ENCODE measurements at places on chromosomes 5 and 9.

GRCh38 chr9:1100945-1101344, 50.8 kb downstream of the DMRT2 start:
- DNase-seq, result peak; percentile 28

DNA sequence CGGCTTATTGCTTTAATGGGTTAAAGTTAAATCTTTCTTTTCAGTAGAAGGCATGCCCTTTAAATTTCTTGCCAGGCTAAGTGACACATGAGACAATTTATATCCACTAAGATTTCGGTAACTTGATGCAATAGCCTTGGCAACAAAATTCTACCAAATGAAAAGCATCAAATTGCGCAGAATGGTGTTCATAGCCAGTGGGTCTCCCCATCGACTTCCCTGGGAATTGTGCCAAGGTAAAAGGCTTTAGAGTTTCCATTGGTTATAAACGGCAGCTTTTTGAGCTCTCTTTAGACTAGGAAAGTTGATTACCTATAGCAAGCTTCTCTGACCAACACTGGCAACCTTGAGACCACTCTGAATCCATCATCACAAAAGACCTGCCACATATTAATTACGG, 358.4 kb downstream of the ARRDC3 start:
- no peak for DNase-seq

- DNase-seq, result no peak
Measured at GRCh38 chr5:117837786-117838185, 1150.6 kb downstream of the DTWD2 start.

GRCh38 chr5:124103671-124104070, 591.7 kb downstream of the CSNK1G3 start:
- DNase-seq, result no peak

- no peak for DNase-seq
Measured at GRCh38 chr5:79936002-79936645, 54.9 kb downstream of the MTX3 start.

GRCh38 chr9:107496976-107497375, 7.4 kb upstream of the KLF4 start:
- no peak for DNase-seq

DNA sequence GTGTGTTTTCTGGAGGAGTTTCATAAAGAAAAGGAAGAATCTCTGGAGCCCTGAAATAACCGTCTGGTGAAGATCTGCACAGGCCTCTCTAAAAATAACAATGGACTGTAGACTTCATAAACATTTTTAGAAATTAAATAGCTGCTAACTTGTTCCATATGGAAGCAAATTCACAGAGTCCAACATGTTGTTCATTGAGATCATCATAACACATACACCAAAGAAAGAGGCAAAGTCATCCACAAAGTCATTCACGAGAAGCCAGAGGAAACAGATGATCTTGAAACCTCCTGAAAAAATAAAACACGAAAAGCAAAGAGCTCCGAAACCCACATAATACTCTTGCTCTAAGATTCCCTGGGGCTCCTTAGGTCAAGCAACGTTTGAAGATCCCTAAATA, 347.8 kb downstream of the EFNA5 start:
- peak; percentile 30 for DNase-seq

GRCh38 chr5:14830210-14831005, 41.2 kb downstream of the ANKH start:
- DNase-seq, result no peak

DNA sequence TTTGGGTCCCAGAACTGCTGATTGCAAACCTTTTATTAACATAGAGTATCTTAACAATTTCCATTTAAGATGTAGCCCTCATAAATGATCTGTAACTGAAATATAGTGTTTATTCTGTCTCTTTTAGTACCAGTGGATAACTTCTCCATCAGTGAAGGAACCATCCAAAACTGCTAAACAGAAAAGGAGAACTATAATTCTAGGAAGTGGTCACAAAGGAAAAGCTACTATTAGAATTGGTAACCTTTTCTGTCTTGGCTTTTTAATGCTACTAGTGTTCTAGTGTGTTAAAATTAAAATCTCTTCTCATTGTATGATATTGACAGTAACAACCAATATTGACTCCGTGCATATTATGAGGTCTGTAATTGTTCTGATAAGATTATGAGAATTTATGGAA, 12.8 kb downstream of the CEP78 start:
- peak; percentile 48 for DNase-seq

GRCh38 chr5:153774686-153775085, 264.0 kb downstream of the FAM114A2 start:
- no peak for DNase-seq

- no peak for DNase-seq
Measured at GRCh38 chr9:15271403-15271802, 35.6 kb downstream of the TTC39B start.

GRCh38 chr5:154949781-154950180, 8.9 kb downstream of the MRPL22 start:
- no peak for DNase-seq

GRCh38 chr9:127450243-127450760, 904 bp downstream of the RPL12 start:
- peak; percentile 60 for DNase-seq

DNA sequence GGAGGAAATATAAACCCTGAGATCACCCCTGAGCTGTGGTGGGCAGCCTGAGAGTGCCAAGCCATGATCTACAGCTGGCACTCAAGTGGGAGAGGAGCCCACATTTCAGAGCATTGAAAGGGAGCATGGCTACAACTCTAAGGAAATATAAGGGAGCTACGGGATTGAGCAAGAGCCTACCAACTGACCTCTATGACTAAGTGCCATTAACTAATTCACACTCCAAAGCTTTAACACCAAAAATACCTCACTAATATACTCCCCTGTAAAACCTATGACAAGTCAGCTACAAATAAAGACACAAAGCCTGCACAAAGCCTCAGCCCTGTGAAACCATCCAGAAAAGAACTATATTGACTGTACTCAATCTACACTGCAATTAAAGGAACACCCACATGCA, 286.8 kb upstream of the RPS23 start:
- no peak for DNase-seq

DNA sequence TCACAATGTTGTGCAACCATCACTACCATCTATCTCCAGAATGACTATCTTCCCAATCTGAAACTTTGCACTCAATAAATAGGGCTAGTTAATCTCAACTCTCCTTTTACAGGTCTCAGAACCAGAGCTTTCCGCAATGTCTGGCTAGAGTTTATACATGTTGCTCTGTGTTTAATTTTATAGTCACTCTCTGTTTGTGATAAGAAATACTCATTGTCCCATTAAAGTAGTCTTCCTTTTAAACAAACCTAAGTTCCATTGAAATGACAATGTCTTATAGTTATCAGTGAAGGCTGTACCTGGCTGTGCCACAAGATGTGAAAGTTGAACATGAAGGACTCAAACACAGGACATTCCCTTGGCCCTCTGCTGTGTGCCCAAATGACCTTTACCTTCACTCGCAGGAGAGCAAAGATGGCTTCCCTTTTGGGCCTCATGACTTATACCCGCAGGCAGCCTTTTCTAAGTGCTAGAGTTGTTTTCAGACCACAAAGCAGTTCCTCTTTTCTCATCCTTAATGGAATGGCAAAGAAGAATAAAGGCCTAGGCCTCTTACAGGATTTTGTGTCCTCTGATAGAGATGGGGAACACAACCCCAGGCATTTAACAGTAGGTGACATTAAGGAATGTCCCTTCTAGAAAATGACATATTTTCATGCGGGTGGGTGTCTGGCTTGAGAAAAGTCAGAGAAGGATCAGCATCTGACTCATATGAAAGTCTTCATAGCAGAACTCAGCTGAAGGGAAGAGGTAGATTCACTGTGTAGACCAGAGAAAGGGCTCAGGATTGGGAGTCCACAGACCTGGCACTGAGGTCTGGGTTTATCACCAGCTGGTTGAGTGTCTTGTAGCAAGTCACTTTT, 69.6 kb upstream of the ATP10B start:
- DNase-seq, result no peak

GRCh38 chr9:91775011-91775707, 174.9 kb downstream of the ROR2 start:
- DNase-seq, result peak; percentile 73

- DNase-seq, result no peak
Measured at GRCh38 chr5:167684251-167684650, 607.2 kb upstream of the WWC1 start.

DNA sequence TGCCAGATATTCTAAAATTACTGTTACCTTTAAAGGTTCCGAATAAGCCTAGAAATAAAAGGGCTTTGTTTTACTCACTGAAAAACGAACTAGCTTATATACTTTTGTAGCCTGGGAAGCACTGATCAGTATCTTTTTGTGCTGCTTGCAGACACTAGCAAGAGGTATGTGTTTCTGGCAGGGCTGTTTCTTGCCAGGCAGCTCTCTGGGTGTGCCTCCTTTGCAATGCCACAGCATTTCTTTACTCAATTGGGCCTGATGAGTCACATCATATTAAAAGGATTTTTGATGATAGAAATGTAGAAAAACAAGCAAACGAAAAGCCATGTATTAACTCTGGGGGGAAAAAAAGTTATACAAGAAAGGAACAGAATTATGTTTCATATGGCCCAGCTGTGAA, 35.6 kb downstream of the CD180 start:
- no peak for DNase-seq

DNA sequence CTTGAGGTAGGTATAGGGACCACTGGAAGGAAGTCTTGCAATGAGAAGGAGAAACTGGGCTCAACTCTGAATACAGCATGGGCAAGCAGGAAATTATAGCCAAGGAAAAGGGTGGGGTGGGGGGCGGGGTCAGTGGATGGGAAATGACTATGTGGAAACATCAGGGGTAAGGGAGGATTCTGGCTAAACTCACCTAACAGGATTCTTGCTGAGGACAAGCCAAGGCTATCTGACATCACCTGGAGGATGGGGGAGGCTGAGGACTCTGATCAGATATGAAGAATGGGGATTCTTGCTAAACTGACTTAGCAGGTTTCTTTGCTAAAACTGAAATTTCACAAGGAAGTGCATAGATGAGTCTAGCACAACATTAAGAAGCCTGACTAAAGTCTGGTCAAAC, 40.8 kb downstream of the CTSL start:
- DNase-seq, result no peak

- DNase-seq, result no peak
Measured at GRCh38 chr5:179119415-179120170, 59.4 kb downstream of the ZNF354C start.

GRCh38 chr9:13845460-13845859, 468.5 kb downstream of the NFIB start:
- DNase-seq, result no peak

DNA sequence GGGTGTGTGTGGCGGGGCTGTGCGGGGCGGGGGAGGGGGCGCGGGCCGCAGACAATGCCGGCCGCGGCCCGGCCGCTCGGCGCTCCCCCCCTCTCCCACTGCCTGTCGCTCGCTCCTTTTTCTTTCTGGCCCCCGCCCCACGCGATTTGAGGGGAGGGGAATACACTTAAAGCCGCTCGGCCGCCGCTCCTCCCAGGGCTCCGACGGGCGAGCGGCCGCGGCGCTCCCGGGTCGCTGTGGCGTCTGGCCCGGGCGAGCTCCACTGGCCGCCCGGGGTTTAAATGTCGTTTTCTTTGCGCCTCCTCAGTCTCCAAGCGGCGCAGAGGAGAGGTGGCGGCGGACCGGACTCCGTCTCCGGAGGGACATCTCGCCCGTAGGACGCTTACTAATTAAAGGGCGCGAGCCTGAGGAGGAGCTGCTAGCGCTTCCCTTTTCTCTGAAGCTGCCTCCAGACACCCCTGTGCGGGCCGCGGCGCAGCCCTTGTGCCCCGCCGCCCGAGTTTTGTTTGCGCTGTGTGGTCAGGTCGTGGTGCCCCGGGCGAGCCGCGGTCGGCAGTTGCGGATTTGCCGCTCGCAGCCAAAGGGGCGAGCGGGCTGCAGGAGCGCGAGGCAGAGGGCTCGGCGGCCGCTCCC, 1.4 kb downstream of the ZSWIM6 start:
- peak; percentile 45 for DNase-seq

GRCh38 chr9:98318041-98318790, 62.8 kb upstream of the TBC1D2 start:
- DNase-seq, result no peak

DNA sequence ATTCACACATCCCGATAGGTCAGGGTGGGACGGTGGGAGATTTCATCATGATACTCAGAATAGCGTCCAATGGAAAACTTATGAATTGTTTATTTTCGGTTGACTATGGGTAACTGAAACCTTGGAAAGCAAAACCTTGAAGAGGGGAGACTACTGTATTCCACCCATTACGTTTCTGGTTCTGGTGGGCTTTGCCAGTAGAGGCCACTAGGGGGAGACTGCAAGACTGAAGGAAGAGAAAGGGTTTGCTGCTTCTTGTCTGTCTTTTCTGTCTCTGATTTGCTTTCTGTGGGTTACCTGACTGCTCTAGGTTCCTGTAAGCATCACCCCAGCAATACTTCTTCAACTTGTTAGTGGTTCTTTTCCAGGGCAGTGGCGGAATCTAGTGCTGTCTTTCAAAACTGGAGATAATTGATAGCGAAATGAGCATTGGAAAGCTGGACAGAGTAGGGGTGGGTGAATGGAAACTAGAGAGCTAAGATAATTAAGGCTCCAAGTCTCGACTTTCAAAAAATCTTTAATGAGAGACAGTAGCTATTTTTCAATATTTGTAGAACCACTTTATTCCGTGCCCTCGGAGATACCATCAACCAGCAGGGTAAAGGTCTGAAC, 27.0 kb downstream of the GRIN3A start:
- peak; percentile 14 for DNase-seq

GRCh38 chr9:134496413-134497282, 145.0 kb upstream of the COL5A1 start:
- DNase-seq, result no peak

DNA sequence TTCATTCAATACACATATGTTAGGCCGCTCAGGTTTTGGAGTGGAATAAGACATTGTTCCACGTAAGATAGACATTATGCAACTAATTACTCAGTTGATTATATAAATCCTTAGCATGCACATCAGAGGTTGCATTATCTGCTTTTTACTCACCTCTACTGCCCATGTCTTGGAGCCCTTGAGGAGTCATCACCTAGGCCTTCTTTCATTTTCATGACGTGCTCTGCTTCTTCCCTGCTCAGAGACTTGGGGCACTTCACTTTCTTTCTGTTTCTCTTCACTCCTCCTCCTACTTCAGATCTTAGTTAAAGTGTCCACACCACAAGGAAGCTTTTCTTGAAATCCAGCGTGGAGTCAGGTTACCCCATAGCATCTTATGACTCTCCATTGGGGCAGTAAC, 241.1 kb downstream of the TLR4 start:
- DNase-seq, result no peak

- DNase-seq, result no peak
Measured at GRCh38 chr9:87567571-87567970, 69.9 kb downstream of the DAPK1 start.

DNA sequence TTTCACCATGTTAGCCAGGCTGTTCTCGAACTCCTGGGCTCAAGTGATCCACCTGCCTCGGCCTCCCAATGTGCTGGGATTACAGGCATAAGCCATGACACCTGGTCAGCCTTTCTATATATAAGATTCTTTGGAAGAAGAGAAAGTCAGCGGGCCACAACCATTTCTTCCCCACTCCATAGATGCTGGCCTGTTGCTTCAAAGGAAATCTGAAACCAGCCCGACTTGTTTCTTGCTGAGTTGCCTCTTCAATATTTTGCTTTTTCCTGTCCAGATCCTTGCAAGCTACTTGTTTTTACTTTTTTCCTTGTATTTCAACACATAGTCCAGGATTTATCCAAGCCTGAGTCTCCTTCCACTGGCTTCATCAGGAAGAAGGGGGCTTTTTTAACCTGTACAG, 219.5 kb downstream of the CDK5RAP2 start:
- no peak for DNase-seq

- DNase-seq, result no peak
Measured at GRCh38 chr5:58447226-58447625, 12.7 kb downstream of the PLK2 start.

Measured in common myeloid progenitor, CD34-positive (primary cell).